ENCODE measurements at places on chromosomes 11 and 22. TPM values are rescaled to one million over a fixed set of nuclear protein-coding genes. Genes with fewer than 3 reads are reported as not detected.

- no peak overlapping the region for H3K4me3 ChIP-seq
- no peaks in the 10 kb centered on the region for H3K27me3 ChIP-seq
- peak; percentile 45 for DNase-seq
Measured at GRCh38 chr22:40215266-40215665, 37.5 kb downstream of the TNRC6B start.

DNA sequence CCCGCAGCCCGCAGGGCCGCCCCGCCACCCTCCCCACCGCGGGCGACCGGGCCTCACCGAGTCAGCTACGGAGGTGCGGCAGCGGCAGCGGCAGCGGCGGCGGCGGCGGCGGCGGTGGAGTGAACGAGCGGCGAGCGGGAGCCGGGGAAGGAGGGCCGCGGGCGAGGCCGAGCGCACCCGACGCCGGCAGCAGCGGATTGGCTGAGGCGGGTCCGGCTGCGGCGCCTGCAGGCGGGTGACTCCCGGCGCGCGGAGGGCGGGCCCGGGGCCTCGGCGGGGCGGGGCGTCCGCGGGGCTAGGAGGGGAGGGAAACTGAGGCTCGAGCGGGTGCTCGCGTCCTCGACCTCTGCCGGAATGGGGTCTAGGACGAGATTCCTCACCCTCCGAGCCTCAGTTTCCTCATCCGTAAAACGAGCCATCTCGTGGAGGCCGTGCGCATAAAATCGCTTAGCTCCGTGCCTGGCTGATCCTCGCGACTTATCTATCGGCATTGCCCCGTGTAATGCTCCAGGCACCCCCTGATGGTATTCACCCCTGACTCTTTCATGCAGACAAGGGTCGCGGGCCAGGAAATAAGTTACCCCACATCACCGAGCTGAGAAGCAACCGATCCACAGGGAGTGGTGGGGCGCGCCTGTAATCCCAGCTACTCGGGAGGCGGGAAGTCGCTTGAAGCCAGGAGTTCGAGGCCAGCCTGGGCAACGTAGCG is at the start of gene CPT1A:
TSS of gene CPT1A (minus strand) at position 199 of the 709 bp plus-strand sequence. CDS start 26,442 bp downstream, outside the sequence.
- H3K36me3 ChIP-seq, result no peaks in the 10 kb centered on the region
- no peak for DNase-seq
- no peak within 1 kb of the TSS for H3K27ac ChIP-seq
- peaks cover 11% of the 10 kb centered on the region for H3K4me1 ChIP-seq
- H3K4me3 ChIP-seq, result peak within 1 kb of the TSS; percentile 44

GRCh38 chr11:16933756-16934603 is 80.2 kb downstream of the PLEKHA7 start:
- H3K27me3 ChIP-seq, result no peaks in the 10 kb centered on the region
- H3K36me3 ChIP-seq, result no peaks in the 10 kb centered on the region
- DNase-seq, result no peak
- H3K4me1 ChIP-seq, result peaks cover 3% of the 10 kb centered on the region

DNA sequence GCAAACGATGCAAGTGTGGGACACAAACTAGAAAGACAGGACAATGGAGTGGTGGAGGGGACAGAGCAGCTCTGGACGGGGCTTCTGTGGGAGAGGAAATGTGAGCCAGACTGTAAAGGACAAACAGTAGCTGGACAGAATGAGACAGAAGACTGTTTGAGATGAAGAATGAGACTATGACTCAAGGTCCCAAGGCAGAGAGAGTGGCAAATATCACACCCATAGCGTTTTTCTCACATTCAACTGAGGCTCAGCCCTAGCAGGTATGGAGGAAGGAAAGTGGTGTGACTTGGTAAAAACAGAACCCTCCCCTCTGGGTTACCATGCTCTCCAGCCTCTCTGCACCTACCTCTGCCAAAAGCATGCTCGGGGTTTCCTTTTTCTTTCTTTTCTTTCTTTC is 96.5 kb downstream of the RPL27A start:
- H3K27ac ChIP-seq, result no peak overlapping the region
- H3K4me1 ChIP-seq, result no peaks in the 10 kb centered on the region
- no peak overlapping the region for H3K4me3 ChIP-seq
- H3K27me3 ChIP-seq, result no peaks in the 10 kb centered on the region
- no peaks in the 10 kb centered on the region for H3K36me3 ChIP-seq

GRCh38 chr11:119481021-119481666 is 58.2 kb upstream of the THY1 start:
- H3K4me1 ChIP-seq, result 0 out of 2 replicates have a peak, but pooled peaks cover 2% of the 10 kb centered on the region
- no peaks in the 10 kb centered on the region for H3K27me3 ChIP-seq
- H3K27ac ChIP-seq, result no peak overlapping the region
- H3K36me3 ChIP-seq, result no peaks in the 10 kb centered on the region
- no peak overlapping the region for H3K4me3 ChIP-seq
- peak; percentile 100 for DNase-seq

GRCh38 chr11:117200813-117201657 is 1.9 kb downstream of the TAGLN start:
- H3K4me3 ChIP-seq, result no peak overlapping the region
- H3K27ac ChIP-seq, result no peak overlapping the region
- H3K36me3 ChIP-seq, result peaks cover 8% of the 10 kb centered on the region
- no peaks in the 10 kb centered on the region for H3K27me3 ChIP-seq
- no peak for DNase-seq
- peaks cover 32% of the 10 kb centered on the region for H3K4me1 ChIP-seq

DNA sequence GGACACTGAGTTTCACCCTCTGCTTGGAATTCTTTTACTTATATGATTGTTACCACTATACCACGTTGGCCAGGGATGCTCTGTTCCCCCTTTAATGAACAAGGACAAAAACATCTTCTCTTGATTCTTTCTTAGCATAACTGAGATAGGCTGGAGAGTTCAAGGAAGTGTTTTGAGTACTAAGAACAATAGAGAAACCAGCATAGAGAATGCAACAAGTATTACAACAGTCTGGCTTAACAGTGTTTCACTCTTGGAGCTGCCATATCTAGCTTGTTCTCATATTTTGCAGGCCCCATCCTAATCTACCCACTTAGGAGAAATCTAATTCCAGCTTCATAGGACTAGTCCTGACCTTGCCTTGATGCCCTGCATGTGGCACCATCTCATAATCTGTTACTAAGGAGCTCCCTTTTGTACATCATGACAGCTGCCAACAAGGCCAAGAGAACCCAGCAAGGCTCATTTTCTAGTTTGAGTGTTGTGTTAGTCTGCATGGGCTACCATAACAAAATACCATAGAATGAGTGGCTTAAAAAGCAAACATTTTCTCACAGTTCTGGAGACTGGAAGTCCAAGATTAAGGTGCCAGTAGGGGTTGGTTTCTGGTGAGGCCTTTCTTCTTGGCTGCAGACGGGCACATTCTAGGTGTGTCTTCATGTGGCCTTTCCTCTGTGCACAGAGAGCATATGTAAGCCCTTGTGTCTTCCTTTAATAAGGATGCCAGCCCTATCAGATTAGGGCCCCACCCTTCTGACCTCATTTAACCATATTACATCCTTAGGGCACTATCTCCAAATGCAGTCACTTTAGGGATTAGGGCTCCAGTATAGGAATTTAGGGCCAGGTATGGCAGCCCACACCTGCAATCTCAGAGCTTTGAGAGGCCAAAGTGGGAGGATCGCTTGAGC is 37.8 kb downstream of the PACS1 start:
- no peaks in the 10 kb centered on the region for H3K36me3 ChIP-seq
- no peak overlapping the region for H3K27ac ChIP-seq
- H3K4me1 ChIP-seq, result peaks cover 18% of the 10 kb centered on the region
- no peaks in the 10 kb centered on the region for H3K27me3 ChIP-seq

The NXPE4 gene
- total RNA-seq, result not detected

The ZNF408 gene
- 11.0 TPM for total RNA-seq

The IGHMBP2 gene
- 19.1 TPM for total RNA-seq

The OR51L1 gene
- not detected for total RNA-seq

The OR8D1 gene
- not detected for total RNA-seq
